Colonic mucosa (tissue), 4 donors: ENCODE measurements at places on chromosomes 2 and 18. TPM values are rescaled to one million over a fixed set of nuclear protein-coding genes. Genes with fewer than 3 reads are reported as not detected.

Gene HOXD13
- total RNA-seq: 0.32 TPM

DNA sequence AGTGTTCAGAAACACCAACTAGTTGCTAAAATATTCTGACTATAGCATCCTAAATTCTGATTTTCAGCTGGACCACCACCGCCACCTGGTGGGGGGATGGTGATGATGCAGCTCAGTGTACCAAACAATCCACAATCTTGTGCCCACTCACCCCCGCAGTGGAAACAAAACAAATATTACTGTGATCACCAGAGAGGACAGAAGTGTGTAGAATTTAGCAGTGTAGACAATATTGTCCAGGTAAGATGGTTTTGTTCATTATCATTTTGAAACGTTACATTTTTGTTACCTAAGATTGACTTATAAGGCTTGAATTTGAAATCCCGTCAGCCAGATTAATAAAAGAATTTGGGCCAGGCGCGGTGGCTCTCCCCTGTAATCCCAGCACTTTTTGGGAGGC lies 31.7 kb upstream of the UBXN4 start:
- no peak overlapping the region for H3K27ac ChIP-seq
- H3K4me1 ChIP-seq: no peaks in the 10 kb centered on the region
- DNase-seq: peak; percentile 56
- H3K27me3 ChIP-seq: no peaks in the 10 kb centered on the region
- H3K36me3 ChIP-seq: no peaks in the 10 kb centered on the region

- no peaks in the 10 kb centered on the region for H3K27me3 ChIP-seq
- no peak for DNase-seq
- H3K36me3 ChIP-seq: no peaks in the 10 kb centered on the region
These were observed 90.5 kb downstream of the PMAIP1 start for GRCh38 chr18:59990121-59990823.

GRCh38 chr2:85061896-85062295 lies 71.3 kb upstream of the TCF7L1 start:
- DNase-seq: no peak
- no peaks in the 10 kb centered on the region for H3K4me1 ChIP-seq
- H3K27me3 ChIP-seq: no peaks in the 10 kb centered on the region
- H3K36me3 ChIP-seq: no peaks in the 10 kb centered on the region
- H3K4me3 ChIP-seq: no peak overlapping the region

- no peaks in the 10 kb centered on the region for H3K4me1 ChIP-seq
- H3K27me3 ChIP-seq: no peaks in the 10 kb centered on the region
- no peak overlapping the region for H3K27ac ChIP-seq
- no peaks in the 10 kb centered on the region for H3K36me3 ChIP-seq
These were observed 80.4 kb downstream of the MYO3B start for GRCh38 chr2:170258382-170258781.
